Activated T-cell treated with anti-CD3 and anti-CD28 coated beads for 1 hour (primary cell): ENCODE measurements at places on chromosomes 11 and 22.

DNA sequence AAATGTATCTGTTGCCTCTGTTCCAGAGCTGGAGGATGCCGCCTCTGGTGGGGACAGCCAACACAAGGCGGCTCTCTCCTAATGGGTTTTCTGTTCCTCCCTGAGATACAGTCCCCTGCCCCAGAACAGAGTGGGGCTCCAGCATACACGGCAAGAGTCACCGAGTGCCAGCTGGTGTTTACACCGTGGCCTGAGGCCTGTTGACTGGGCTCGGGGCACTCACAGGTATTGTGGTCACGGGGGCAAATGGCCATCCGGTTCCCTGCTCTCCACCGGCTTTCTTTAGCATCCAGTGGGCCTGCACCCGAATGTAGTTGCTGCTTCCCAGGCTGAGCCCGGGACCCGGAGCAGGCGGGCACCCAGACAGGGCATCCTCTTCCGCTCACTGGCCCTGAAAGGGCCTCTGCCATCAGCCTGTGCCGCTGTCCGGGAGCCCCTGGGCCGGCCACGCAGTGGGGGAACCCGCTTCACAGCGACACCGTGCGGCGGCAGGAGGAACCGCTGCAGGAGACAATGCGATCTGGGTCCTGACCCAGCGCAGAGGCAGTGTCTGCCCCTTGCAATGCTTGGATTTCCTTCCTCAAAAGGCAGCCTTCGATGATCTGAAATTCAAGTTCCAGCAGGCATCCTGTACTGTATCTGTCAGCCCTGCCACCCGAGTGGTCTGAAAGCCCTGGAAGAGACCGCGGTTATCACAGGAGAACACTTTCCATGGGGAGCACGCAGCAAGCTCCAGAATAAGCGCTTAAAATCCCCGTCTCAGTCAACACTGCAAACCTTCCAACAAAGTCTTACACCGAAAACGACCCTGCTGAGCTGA lies 859 bp upstream of the KRTAP5-5 start:
- DNase-seq: peak; percentile 32

DNA sequence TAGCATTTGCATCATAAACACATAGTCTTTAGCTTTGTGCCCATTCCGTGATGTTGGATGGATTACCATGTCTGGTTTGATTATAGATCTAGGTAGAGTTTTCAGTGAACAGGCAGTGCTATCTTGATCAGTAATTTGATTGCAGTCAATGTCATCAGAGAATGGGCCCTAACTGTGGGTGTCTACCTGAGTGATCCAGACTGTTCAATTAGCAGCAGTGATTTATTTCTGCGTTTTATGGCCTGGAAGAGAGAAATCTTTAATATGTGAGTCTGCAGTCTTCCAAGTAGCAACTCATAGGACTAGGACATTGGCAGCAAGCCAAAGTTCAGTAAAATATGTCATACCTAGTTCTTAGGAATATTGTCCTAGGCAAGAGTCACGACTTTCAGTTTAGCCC lies 80.3 kb downstream of the CASP12 start:
- DNase-seq: no peak

DNA sequence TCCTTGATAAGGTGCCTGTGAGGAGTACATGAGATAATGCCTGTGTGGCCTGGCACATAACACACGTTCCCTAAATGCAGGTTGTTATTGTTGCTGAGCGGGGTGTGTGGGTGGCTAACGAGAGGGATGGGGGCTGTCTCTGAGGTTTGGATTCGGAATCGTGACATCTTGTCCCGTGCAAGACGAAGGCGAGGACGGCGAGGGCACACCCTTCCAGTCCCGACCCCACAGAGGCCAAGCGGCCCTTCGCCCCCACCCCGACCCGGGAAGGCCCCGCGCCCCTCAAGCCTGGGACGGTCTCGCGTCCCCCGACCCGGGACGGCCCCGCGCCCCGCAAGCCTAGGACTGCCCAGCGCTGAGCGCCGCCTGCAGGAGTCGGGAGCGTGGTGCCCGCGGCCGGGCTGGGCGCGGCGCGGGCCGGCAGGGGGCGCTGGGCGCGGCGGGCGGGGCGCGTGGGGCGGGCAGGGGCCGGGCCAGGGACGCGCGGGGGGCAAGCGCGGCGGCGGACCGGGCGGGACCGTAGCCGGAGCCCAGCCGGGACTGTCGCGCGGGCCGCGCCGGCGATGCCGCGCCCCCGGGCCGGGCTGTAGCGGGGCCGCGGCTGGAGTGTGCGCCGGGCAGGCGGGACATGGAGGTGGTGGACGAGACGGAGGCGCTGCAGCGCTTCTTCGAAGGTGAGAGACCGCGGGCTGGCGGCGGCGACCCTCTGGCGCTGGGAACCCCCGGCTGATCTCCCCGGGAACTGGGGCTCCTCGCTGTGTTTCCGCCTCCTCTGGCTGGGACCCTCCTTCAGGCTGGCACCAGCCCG lies at the start of gene MYRF:
Gene MYRF, plus strand, starts transcription at position 520 of the 808 bp plus-strand sequence. Its CDS starts 109 bp downstream, at position 629.
- DNase-seq: peak; percentile 42

- DNase-seq: no peak
These were observed 1.7 kb upstream of the CELSR1 start for GRCh38 chr22:46539169-46539568.

DNA sequence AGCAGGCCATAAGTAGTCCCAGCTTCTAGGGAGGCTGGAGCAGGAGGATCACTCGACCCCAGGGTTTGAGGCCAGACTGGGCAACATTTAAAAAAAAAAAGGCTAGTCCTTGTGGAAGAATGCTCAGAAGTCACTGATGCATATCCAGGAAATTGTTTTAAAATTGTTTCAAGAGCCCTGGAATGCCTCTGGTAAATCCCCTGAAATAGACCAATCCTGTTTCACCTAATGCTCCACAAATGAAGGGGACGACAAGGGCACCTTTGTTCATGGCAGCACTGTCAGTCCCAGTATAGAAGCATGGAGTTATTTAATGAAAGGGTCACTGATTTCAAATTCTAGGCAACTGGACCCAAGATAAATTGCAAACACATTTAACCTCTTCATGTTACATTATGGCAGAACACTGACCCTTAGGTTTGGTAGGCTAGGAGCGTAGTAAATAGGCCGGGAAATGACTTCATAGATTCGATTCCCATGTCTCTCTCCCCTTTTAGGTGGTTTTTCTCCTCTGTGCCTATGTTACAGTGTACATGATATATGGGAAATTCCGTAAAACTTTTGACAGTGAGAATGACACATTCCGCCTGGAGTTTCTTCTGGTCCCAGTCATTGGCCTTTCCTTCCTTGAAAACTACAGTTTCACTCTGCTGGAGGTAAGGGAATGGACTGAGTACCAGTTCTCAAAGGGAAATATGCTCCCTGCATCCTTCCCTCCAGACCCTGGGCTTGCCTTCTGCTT lies 11.4 kb downstream of the KDELR3 start:
- no peak for DNase-seq

DNA sequence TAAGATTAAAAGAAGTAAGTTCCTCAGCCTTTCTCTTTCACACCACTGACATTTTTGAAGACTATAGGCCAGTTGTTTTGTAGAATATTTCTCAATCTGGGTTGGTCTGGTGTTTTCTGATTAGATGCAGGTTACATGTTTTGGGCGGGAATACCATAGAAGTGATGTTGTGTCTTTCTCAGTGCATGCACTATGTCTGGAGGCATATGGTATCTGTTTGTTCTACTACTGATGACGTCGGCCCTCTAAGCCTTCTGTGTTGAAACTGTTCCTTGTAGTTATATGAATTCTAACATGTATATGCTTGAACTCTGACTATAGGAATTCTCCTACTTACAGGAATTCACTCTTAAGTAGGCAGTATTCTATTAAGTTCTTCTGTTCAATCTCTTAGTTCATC lies 21.6 kb downstream of the ZFTA start:
- no peak for DNase-seq

- no peak for DNase-seq
These were observed 16.1 kb downstream of the MUC5B start for GRCh38 chr11:1238767-1239595.

DNA sequence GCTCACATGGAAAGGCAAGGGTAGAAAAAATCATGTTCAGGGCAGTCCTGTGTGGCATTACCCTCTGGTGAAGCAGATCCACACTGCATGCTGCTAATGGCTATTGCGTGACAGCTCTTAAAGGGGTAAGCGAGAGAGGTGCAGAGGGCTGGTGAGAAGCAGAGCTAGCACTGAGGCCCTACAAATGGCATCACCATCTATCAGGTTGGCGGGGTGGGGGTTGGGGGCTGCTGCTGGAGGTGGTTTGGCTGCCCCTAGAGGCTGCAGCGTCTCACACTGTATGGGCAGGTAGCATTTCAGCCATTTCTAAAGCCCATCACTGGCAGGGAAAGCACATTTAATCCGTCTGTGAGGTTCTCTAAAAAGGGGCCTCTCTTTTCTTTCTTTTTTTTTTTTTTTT lies 16.9 kb upstream of the TMA7B start:
- DNase-seq: no peak

- DNase-seq: no peak
These were observed 5.1 kb downstream of the SHISAL1 start for GRCh38 chr22:44307509-44308169.

DNA sequence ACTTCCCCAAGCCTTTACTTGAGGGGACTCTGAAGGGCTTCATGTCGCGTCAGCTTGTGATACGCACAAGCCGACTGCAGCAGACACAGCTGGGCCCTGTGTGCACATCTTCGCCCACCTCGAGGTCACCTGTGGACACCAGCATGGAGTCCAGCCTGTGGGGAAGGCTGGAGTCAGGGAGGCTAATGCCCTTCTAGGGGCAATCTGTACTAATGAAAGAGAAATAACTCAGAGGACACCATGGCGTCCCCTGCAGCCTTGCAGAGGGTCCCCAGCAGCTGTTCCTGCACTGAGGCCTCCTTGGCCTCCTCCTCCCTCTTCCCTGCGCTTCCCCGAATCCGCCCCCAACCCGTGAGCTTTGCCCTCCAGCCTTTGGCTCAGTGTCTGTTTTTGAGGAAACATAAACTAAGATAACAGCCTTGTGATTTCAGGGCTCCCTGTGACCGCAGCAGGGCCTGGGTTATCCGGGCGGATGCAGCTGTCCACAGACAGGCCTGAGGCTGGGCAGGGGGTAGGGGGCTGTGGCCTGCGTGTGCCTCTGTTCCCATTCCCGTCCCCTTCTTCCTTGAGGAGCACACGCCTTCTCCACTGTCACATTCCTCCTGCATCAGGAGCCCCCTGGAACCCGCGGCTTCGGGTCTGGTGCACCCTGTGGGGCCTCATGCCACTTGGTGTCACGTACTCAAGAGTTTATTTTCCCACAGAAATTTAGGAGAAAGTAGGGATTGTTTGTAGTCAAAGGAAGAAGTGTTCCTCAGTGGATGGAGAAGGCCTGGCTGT lies 25.0 kb downstream of the KRTAP5-5 start:
- DNase-seq: no peak

- DNase-seq: no peak
These were observed 609.8 kb downstream of the NTM start for GRCh38 chr11:131980199-131980598.

DNA sequence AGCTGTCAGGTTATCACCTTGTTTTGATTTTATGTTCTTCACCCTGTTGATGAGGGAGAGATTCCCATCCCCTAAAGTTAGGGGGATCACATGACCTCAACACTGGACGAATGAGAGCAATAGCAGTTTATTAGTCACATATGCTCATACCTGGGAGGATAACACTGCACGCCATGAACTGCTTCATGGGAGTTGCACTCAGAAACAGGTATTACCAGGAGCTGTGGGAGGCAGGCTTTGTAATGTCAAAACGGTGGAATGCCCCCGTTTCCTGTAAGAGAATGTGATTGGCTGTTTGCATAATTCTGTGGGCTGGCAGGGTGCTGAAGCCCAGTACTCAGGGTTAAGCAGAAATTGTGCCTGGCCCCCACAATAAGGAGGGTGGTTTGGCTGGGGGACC lies 3.2 kb upstream of the THY1 start:
- no peak for DNase-seq
